ENCODE measurements at places on chromosomes 7 and 10.

- no peak for DNase-seq
Measured at GRCh38 chr10:28558923-28559508, 26.1 kb downstream of the WAC start.

GRCh38 chr10:97713339-97713825, at the start of gene MARVELD1:
MARVELD1 (plus strand) TSS chr10:97713730; CDS start chr10:97713877, 147 bp downstream.
- no peak for DNase-seq

GRCh38 chr7:117110480-117111315, 157.4 kb downstream of the ST7 start:
- no peak for DNase-seq

- DNase-seq, result no peak
Measured at GRCh38 chr7:157525491-157525915, 188.7 kb downstream of the DNAJB6 start.

- DNase-seq, result no peak
Measured at GRCh38 chr10:22655312-22655981, 58.9 kb downstream of the PIP4K2A start.

GRCh38 chr7:29360633-29361625, 166.4 kb downstream of the CHN2 start:
- DNase-seq, result no peak

DNA sequence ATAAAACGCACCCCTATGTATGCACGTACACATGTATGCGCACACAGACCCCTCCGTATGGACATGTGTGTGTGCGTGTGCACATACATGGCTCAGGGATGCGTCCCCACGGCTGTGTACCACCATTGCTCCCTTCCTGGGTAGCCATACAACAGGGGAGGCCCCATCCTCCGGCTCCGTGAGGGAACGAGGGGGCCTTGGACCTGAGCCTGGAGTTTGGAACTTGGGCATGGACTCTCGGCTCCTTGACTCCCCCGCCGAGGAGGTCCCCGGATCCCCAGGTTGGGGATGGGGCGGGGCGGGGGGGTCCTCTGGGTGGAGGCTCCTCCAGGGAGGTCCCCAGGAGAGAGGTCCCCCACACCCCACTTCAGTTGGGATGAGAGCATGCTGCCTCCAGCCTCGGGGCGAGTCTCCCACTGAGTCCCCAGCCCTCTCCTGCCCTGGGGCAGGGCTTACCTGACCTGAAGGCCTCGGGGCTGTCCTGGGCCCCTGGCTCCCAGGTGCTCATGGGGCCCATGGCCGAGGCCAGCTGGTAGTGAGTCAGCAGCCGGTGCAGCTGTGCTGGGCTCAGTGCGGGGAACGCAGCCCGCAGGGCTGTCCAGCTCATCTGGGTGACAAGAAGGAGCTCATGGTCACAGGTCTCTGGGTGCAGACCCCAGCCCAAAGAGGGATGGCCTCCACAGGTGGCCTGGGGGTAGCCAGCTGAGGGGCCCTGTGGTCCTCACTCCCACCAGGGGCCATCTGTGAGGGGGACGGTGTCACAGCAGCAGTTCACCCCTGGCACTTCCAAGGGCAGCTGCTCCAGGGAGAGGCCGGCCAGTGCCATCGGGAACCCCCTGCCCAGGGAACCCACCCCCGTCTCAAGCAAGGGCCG, 29.9 kb downstream of the AP5Z1 start:
- no peak for DNase-seq

GRCh38 chr7:41699516-41699915, 3.4 kb downstream of the INHBA start:
- no peak for DNase-seq
